ENCODE measurements at places on chromosomes 11 and 22.

DNA sequence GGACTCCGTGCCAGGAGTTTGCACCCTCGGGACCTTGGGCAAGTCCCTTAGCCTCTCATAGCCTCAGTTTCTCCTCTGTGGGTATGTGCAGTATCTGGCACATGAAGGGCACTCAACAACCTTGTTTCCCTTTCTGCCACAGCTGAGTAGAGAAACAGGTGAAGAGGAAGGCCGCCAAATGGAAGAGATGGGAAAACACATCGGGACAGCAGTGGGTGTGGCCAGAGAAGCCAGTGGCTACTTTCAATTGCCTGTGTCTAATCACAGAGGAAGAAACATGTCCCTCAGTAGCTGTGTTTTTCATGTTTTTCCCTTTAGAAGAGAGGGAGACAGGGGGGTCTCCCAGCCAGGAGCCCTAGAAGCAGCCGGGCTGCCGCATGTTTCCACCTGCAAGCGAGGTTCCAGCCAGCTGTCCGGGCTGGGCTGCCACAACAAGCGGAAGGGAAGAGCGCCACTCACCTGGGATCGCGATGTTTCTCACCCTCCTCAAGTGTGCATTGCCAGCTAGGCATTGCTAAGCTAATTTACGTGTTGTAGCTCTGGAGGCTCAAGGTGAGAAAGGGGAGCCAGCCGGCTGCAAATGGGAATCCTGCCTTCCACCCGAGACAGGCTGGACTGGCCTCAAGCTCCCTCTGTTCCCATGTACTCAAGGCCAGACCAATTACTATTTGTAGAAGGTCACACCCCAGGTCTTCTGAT, 16.7 kb downstream of the ASPHD2 start:
- no peak for DNase-seq

DNA sequence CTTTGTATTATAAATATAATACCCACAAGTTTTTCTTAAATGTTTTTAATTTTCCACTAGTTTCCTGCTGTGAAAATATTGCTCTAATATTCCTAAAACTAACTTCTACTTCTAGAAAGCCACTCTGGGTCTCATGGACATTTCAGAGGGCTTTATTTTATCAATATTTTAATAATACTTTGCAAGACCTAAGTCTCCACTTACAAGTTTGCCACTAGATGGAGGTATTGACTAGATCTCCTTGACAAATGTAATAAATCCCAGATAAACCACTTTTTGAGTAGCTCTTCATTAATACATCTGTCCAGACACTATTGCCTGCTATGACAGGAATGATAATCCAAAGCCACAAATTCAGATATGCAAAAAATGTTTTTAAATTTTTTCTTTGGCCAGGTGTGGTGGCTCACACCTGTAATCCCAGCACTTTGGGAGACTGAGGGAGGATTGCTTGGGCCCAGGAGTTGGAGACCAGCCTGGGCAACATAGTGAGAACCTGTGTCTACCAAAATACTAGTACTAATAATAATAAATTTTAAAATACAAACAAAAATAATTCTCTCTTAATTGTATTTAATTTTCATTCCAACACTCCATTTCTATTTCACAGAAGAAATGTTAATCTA, 3.5 kb upstream of the ACAT1 start:
- no peak for DNase-seq

DNA sequence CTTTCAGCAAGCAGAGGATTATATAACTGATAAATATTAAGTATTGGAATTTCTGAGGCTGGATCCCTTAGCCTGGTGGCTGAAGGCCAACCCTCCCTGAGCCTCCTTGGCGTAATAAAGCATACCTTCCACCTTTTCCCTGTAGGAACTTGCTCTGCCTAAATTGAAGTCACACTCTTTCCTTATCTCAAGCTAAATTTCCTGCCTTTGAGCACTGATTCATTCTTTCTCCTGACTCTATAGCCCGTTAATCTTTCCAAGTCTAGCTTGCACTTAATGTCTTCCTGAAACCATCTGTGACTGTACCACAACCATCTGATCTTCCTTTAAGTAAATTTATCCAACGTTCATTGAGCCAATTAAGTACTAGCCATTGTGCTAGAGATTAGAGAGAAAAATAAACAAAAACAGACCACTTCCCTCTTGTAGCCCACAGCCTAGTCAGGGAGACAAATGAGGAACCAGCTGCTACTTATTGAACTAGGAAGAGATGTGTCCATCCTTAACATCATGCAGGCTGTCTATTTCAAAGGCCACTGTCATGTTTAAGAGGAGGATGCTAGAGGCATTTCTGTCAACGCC, 62.9 kb downstream of the GRK3 start:
- no peak for DNase-seq

GRCh38 chr11:62555464-62556107, 9.0 kb upstream of the AHNAK start:
- DNase-seq = peak; percentile 53

DNA sequence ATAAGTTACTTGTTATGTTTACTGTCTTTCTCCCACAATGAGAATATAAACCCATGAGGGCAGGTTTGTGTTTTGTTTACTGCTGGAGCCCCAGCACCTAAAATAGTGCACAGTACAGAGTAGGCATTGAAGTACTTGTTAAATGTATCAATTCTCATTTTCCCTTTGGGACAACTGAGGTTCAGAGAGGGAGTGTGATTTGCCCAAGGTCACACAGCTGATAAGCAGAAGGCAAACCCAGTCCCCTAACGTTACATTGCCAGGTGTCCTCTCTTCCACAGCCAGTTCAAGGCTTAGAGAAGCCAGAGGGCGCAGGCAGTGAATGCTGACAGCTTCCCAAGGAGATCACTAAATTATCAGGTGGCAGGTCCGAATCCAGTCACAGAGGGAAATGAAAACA, 16.8 kb downstream of the ZMAT5 start:
- DNase-seq = no peak

GRCh38 chr11:65718964-65719492, 1.6 kb downstream of the RNASEH2C start:
- no peak for DNase-seq

GRCh38 chr11:134176284-134176683, 47.5 kb downstream of the NCAPD3 start:
- no peak for DNase-seq

GRCh38 chr11:71096751-71097388, 155.5 kb downstream of the SHANK2 start:
- no peak for DNase-seq

- DNase-seq = no peak
Measured at GRCh38 chr22:27772984-27773498, 28.5 kb downstream of the MN1 start.

DNA sequence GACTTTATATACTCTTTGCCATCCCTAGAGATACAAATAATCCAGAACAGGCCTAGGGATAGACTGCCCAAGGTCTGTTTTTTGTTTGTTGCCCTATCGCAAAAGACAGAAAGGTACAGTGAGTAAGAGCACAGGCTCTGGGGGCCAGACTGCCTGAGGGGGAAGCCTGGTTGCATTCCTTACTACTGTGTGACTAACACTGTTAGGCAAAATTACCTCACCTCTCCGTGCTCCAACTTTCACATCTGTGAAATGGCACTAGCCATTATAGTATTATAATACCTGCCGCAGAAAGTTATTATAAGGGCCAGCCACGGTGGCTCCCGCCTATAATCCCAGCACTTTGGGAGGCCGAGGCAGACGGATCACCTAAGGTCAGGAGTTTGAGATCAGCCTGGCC, 14.5 kb downstream of the SLC35F2 start:
- DNase-seq = no peak

- DNase-seq = no peak
Measured at GRCh38 chr11:73262851-73263495, 9.2 kb upstream of the P2RY6 start.

DNA sequence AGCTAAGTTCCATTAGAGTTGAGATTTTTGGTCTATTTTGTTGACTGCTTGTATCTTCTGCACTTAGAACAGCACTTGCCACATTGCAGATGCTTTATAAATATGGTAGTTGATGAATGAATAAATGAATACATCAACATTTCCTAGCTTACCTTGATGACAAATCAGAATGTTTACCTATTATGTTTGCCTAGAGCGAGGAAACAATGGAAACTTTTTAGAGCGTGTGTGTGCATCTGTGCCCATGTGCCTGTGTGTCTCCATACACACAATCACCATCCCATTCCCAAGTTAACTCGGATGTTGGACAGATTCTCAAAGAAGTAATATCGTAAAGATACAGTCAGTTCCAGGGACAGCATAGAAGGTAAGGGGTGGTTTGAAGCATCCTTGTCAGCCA, 139.1 kb downstream of the DBX1 start:
- no peak for DNase-seq

DNA sequence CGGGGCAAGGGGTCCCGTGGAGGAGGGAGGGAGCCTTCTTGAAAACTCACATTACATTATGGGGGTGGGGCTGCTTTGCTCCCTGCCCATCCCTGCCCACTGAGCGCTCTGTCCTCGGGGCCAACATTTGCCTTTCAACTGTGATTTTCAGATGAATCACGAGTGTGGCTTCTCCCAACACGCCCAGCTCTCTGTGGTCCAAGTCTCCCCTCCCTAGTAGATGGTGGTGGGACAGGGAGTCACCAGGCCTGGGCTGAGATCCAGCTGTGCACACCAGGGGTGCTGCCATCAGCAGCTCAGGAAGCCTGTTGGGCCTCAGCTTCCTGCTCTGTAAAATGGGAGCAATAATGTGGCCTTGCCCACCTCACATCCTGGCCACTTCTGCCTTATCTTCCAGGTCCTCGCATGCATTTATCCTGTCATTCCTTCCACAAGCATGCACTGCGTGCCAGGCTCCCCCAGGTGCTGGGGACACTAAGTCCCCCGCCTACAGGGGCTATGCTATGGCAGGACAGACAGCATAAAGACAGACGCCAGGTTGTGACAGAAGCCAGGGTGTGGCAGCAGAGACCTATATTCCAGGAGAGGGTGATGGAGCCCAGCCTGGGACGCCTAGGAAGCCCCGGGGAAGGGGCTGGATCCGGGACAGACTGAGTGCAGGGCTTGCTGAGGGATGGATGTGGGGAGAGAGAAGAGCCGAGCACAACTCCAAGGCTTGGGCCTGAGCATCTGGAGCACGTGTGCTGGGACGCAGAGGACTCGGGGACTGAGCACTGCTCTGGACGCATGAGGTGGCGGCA, 30.5 kb downstream of the NFAM1 start:
- no peak for DNase-seq

GRCh38 chr11:40029391-40029790, 1430.1 kb downstream of the LRRC4C start:
- no peak for DNase-seq

GRCh38 chr11:78832226-78832947, 257.7 kb upstream of the NARS2 start:
- no peak for DNase-seq

GRCh38 chr22:33817512-33818127, 102.7 kb downstream of the LARGE1 start:
- no peak for DNase-seq

GRCh38 chr22:49721211-49721763, 106.4 kb downstream of the BRD1 start:
- DNase-seq = no peak

GRCh38 chr22:30309951-30310741, 16.6 kb downstream of the TBC1D10A start:
- no peak for DNase-seq

GRCh38 chr11:813456-814096, 3.8 kb downstream of the RPLP2 start:
- no peak for DNase-seq

- no peak for DNase-seq
Measured at GRCh38 chr11:34239465-34240149, 118.2 kb downstream of the ABTB2 start.

GRCh38 chr11:125773516-125773915, 5.1 kb downstream of the PATE2 start:
- no peak for DNase-seq

DNA sequence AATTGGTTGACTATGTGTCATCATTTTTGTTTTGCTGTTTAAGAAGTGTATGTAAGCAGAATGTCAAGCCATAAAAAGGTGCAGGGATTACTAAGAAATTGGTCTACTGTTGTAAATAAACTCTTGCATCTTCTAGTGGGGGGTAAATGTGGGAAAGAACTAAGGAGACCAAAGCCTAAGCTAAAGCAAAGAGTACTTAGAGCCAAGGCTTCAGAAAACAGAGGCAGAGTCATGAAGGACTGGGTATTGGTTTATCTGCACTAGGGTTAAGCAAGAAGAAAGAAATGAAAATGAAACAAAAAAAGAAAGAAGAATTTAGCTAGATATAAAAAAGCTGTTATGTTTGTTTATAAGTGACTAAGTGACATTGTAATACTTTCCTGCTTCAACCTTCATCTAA, 628.1 kb downstream of the METTL15 start:
- no peak for DNase-seq

DNA sequence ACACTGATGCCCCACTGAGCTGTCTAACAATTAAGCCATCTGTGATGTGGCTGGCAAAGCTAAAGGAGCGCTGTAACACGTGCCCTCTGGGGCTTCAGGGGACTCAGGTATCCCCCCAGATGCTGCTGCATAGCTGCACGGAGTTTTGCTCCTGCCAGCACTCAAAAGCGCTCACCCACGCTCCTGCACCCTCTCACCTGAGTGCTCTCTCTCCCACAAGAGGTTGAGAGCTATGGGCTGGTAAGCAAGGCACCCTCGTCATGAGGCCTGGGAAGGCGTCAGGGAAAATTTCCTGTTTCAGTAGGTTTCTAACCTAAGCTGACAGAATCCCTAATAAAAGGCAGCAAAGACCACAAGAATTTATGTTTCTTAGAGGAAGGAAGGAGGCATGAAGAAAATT, 850.3 kb downstream of the OPCML start:
- no peak for DNase-seq

- no peak for DNase-seq
Measured at GRCh38 chr11:19789245-19789644, 76.6 kb downstream of the NAV2 start.

GRCh38 chr11:135008001-135008405, 596.0 kb upstream of the B3GAT1 start:
- no peak for DNase-seq

GRCh38 chr11:27912916-27913315, 195.0 kb downstream of the KIF18A start:
- no peak for DNase-seq

- no peak for DNase-seq
Measured at GRCh38 chr11:78961247-78961646, 386.6 kb upstream of the NARS2 start.

DNA sequence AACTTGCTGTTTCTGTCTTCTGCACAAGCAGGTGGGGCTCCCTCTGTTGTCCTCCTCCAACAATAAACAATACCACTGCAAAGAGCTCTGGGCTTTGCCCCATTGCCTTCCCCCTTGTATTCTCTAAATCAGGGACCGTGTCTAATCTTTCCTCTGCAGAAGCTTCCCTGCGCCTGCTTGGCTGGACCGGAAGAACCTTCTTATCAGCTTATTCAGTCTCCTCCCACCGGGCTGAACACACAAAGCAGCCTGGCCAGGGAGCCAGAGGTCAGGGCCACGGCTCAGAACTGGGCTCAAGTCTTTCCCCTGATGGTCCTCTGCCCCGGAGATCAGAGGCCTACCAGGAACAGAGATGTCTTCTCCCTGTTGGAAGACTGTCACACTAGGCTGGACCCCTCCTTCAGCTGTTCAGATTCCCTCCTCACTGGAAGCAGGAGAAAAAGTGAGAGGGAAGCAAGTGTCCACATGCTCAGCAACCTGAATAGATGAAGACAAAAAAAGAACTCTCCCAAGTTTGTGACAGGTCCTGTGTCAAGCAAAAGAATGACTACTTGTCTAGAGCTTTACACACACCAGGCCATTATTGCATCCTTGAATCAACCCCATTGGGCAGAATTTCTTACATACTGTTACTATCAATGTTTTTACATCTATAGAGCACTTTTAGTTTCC, 63.7 kb downstream of the RAB30 start:
- DNase-seq = no peak

Data from stimulated activated naive CD4-positive, alpha-beta T cell treated with Interleukin-2 at 50 U/mL for 16 hours (primary cell).